ENCODE measurements at places on chromosomes 6 and 20.

DNA sequence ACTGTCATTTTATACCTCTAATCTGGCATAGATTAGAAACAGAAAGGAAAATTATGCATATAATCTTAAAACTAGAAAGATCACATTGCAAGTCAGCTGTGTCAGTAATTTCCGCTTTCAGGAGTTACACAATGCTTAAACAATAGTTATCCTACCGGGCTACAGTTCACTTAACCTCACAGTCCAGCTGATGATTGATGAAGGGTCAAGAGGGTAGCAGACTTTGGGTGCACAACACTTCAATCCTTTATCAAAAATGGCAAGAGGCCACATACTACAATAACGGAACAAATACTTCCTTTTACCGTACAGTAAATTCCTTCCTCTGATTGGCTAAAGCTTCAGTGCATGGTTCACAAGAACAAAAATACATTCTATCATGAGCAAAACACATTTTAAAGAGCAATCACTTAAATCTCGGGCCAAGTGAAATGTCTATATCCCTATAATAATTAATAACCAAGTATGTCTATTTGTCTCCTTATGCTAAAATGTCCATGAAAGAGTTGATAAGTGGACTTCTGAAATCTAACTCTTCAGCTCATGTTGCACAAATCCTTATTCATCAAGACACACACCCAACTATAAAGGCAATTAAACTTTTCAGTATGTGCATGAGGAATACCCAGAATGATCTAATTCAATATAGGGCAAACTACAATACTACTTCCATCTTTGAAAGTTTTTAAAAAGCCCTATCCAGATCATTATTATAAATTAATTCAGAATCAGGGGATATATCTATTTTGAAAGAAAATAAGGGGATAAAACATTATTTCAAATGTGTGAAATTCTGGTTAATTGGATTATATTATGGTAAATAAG lies 76.8 kb downstream of the HIVEP2 start:
- no peak for DNase-seq

- DNase-seq, result no peak
Measured at GRCh38 chr20:6000871-6001270, 50.4 kb downstream of the MCM8 start.

DNA sequence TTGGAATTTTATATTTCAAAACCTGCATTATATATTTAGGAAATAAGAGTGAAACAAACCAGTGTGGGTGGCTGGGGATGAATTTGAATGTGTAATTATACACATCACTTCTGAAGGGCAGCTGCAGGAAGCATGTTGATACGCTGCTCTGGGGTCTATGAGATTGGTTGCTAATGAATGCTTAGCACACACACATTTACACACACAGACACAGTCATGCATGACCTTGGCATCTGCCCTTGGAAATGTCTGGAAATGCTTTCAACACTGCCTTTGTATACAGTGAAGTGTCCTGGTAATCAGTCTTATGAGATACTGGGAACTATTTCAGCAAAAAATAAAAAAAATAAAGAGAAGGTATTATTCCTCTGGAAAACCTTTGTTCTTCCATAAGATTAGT lies 83.4 kb downstream of the ELOVL4 start:
- no peak for DNase-seq

DNA sequence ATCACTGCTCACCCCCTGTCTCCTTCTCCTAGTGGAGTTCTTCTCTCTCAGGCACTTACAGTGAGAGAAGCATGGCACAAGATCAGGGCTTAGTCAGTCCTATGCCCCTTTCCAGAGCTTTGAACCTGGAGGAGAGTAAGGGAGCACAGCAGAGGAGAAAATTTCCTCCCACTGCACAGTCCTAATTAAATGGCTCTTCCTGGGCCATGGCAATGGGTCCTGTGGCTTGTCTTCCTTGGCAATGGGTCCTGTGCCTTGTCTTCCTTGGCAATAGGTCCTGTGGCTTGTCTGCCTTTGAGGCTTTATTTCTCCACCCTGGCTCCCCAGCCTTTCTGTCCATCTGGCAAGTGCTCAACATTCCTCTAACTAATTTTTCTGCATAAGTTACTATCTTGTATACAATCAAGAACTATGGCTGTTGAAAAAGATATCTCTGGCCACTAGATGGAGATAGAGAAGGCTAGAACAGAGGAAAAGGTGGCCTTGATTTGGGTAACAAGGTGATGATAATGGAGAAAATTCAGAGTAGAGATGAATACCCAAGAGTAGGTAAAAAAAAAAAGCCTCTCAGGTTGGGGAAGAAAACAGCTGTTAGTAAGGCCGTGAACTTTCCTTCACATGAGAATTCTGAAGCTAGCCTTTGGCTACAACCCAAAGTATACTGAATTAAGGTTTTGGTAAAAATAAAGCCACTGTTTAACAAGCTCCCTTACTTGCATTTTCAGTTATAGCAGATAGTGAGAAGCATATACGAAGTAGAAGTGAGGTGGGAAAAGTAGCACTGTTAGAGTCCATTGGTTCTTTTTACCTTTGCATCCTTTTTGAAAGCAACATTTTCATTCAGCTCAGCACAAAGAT lies 504.9 kb downstream of the DOK5 start:
- no peak for DNase-seq

DNA sequence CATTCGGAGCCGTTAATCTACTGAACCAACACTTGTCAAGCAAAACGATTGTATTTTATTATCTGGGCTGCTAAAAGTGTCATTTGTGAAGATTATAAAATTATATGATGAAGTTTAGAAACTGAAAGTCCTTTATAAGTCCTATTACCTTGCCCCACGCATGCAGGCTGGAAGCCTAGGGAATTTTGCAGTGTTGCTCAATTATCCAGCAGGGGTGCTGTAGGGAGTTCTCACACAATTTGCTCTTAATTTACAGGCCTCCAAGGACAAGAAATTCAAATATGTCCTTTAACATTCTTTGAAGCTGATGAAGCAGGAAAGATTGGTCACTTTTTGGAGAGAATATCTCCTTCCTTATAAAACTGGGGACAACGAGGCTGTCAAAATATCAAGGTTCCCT lies 368.9 kb downstream of the LMBRD1 start:
- DNase-seq, result no peak

DNA sequence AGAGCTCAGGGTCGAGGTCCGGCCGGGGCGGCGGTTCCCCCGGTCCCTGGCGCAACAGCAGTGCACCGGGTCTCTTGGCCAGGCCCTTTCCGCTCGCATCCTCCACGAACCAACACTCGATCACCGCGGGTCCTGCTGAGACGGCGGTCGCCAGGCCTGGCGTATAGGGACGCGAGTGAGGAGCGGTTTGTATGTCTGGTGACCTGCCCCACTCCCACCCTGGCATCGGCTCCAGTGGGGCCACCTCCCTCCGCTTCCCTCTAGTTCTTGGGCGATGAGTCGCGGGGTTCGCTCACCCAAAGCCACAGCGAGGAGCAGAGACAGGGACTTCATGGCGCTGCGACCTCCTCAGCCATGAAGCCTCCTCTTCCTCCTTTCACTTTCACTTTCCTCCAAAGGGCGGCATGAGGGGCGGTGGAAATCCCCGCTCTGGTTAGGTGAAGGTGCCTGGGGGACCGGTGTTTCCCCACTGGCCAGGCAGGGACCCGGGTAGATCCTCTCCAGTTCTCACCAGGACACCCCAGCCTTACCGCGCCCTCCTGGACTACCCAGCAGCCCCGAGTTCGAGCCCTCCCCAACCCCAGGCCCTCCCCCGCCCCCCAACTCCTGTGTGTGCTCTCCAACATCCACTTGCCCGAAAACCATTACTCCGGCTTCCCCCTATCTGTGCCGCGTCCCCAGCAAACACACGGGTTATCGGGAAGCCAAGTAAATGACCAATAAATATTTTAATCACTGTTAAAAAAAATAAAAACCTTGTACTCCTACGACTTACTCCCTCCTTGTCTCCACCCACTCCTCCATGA lies at the start of gene TAPBP:
Gene TAPBP, minus strand, starts transcription at position 370 of the 806 bp plus-strand sequence. Its CDS starts 37 bp downstream, at position 333.
- peak; percentile 29 for DNase-seq

GRCh38 chr6:144660561-144661115 lies 375.5 kb downstream of the UTRN start:
- no peak for DNase-seq

- no peak for DNase-seq
Measured at GRCh38 chr20:33963751-33964150, 30.0 kb upstream of the RALY start.

GRCh38 chr6:148846778-148847761 lies 100.2 kb downstream of the UST start:
- DNase-seq, result no peak

- no peak for DNase-seq
Measured at GRCh38 chr20:57498425-57499400, 26.2 kb downstream of the CTCFL start.

GRCh38 chr6:138849791-138850190 lies 53.9 kb downstream of the ECT2L start:
- no peak for DNase-seq

GRCh38 chr6:21027507-21027906 lies 493.2 kb downstream of the CDKAL1 start:
- DNase-seq, result no peak

- no peak for DNase-seq
Measured at GRCh38 chr6:54559136-54559535, 250.9 kb downstream of the TINAG start.

- DNase-seq, result no peak
Measured at GRCh38 chr20:45189067-45189609, 14.4 kb downstream of the PI3 start.

DNA sequence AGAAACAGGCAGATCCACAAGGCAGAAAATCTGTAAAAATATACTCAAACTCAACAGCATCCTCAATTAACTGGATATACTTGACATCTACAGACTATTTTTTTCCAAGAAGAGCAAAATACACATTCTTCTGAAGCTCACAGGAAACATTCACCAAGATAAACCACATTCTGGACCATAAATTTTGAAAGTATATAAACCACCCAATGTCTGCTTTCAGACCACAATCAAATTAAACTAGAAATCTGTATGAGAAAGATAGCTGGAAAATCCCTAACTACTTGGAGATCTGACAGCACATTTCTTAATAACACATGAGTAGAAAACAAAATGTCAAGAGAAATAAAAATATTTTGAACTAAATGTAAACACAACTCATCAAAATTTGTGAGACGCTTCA lies 195.5 kb downstream of the ERMARD start:
- no peak for DNase-seq

- DNase-seq, result no peak
Measured at GRCh38 chr20:18223409-18223808, 64.9 kb upstream of the ZNF133 start.

- DNase-seq, result no peak
Measured at GRCh38 chr6:1817033-1817761, 207.5 kb downstream of the FOXC1 start.

DNA sequence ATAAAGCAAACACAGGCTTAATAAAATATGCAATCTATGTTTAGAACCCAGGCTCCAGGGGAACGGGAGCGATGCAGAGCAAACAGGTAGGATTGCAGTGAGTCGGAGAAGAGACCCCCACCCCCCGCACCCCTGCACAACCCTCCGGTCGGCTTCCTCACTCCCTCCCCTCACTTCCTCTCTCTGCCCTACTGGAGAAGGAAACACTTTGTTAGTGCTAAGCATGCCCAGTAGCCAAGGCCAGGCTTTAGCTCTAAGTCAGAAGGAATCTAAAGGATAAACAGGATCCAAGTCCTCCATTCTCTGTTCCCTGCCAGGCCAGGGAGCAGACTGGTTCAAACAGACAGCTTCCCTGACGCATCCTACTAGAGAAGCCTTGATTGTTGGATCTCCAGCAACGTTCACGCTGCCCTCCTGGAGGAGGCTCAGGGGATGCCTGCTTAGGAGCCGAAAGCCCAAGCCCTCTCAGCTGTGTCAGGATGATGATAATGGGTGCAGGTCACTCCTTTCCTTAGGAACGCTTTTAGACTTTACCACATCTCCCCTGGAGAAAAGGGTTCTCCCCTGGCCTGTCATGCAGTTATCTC lies 14.7 kb downstream of the FOXQ1 start:
- DNase-seq, result no peak

GRCh38 chr20:56467968-56468315 lies 485 bp upstream of the RTF2 start:
- DNase-seq, result no peak

- DNase-seq, result no peak
Measured at GRCh38 chr20:63577317-63577894, 3.4 kb upstream of the HELZ2 start.
